DMS79 (cell line): ENCODE measurements at places on chromosomes 1 and 21.

DNA sequence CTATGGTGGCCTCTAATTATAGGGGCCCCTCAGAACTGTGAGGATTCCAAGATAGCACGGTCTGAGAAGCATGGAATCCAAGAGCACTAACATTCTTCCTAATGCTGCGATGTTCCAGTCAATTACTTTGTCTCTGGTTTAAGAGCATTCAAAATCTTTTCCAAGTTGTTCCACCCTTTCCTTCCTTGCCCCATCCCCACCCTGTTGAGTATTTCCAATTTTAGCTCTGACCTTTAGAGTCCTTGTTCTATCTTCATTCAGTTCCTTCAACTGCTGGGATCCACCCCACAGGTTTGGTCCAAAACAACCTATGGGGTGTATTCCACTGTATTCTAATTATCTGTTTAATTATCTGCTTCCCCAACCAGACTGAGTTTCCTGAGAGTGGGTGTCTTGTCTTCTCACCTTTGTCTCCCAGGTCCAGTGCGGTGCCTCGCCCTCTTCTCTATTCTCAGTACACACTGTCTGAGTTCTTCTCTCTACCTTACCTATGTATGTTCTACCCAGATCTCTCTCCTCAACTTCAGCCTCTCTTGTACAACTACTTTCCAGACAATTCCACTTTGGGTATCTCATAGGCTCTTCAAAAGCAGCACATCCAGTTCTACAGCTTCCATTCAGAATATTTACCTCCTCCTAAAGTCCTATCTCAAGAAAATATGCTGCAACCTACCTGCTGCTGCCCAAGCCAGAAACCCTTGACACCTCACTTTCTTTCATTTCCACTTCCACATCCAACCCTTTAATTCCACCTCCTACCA is 25.0 kb upstream of the BCL9 start:
- no peak for DNase-seq

DNA sequence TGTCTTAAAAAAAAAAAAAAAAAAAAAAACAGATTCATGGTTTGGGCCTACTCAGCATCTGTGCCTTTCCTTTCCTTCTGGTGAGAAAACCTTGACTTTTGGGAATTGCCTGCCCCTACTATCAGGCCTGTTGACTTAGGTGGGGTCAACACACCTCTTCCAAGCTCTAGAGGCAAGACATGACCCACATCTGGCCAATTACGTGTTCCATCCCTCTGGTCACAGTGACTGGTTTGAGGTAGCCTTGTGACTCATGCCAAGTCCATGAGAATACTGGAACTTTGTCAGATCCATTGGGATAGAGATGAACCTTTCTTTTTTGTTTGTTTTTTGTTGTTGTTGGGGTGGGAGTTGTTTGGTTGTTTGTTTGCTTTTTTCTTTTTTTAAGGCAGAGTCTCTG is 37.3 kb upstream of the KHDRBS1 start:
- DNase-seq, result no peak

- DNase-seq, result no peak
These were observed 148.4 kb downstream of the TLR5 start for GRCh38 chr1:222994511-222995235.

DNA sequence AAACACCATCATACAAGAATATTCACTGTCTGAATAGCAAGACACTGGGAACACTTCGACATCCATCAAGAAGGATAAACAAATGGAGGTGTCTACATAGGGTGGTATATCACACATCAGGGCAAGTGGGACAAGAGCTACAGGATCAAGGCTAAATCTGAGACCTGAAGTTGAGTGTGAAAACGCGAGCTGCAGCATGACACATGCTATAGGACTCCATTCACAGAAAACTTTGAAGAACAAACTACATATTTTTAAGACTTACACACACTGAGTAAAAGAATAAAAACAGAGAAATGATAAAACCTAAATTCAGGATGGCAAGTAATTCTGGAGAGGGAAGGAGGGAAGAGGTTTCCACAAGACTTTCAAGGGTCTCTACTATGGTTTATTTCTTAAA is 2.1 kb downstream of the TTC39A start:
- DNase-seq, result no peak

DNA sequence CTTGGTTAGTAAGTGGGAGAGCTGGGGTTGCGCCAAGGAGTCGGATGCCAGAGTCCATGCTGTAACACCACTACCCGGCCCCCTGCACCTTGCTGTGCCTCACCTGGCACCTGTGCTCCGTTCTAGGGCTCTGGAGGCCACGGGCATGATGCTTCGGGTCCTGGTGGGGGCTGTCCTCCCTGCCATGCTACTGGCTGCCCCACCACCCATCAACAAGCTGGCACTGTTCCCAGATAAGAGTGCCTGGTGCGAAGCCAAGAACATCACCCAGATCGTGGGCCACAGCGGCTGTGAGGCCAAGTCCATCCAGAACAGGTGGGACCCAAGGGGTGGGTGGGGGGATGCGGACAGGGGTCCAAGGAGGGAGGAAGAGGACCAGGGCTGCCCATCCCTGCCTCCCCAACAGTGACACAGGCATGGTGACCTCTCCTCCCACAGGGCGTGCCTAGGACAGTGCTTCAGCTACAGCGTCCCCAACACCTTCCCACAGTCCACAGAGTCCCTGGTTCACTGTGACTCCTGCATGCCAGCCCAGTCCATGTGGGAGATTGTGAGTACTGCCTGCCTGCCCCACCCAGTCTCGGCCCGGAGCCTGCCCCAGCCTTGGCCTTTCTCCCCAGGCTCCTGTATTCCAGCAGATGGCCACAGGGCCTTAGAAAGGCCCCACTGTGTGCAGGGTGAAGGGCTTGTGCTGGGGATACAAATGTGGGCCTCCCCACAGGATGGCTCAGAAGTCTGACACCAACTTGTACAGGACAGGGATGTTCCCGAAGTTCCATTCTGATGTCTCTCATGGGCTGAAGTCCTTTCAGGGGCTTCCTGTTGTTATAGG is 9.6 kb upstream of the HTR6 start:
- DNase-seq, result peak; percentile 79

DNA sequence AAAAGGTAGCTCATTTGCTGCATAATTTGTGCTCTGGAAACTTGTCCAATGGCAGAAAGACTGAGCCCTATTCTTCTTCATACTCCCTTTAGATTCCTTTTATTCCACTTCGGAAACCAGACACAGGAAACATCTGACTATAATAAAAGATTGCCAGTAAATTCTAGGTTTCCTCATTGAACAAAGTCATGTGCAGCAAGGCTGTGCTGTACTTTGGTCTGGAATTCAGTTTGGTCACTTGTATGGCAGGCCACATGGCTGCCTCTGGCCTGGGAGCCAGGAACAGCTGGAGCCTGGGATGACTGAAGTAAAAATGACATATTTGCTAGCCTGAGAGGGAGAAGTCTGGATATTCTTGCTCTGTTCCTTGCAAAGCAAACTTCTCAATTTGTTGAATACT is 79.6 kb downstream of the ST3GAL3 start:
- DNase-seq, result no peak

DNA sequence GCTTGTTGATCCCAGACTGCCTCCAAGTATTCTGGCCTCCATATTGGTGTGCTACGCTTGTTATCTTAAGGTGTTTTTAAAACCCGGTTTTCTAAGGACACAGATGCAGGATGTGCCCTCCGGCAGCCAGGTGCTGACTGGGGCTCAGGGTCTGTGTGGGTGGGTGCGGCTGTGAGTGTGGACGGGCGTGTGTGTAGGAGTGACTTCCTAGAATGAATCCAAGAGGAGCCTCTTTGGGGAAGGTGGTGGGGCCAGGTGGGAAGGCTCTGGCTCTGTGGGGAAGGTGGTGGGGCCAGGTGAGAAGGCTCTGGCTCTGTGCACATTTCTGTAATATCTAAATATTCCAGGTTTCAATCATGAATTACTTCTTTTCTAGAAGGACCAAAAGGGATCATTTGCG is 12.8 kb upstream of the TSPEAR start:
- DNase-seq, result no peak

DNA sequence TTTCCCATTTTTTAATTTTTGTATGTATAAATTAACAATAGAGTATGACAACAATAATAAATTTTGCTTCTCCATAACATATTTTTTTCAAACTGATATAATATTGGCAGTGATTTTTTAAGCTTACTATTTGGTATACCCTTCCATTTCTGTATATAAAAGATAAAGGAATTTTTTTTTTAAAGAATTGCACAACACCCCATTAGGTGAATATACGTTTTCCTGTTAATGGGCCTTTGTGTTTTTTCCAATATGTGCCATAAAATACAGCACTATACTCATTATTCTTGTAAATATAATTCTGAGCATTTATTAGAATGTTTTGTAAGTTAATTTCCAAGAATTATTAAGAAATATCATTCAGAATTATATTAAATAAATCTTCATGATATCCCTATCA is 515.2 kb upstream of the RGS18 start:
- DNase-seq, result no peak

DNA sequence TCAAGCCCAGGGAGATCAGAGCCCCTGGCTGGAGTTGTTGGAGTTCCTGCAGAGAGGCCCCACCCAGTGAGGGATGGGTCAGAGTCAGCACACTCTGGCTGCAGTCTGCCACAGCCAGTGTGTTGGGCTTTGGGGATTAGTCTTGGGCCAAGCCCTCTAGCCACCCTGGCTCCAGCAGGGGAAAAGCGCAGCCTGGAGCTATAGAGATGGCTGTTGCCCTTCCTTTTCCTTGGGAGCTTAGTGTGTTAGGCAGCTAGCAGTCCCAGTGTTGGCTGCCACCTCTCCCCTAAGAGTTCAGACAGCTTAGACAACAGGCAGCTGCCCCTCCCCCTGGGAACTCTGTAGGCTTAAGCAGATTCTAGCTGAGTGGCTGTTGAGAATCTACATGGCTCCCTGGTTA is 45.1 kb downstream of the DPT start:
- DNase-seq, result no peak

- DNase-seq, result no peak
These were observed 99.2 kb downstream of the TRIM11 start for GRCh38 chr1:228307218-228308023.

- no peak for DNase-seq
These were observed 23.5 kb upstream of the VAMP3 start for GRCh38 chr1:7747605-7748004.

DNA sequence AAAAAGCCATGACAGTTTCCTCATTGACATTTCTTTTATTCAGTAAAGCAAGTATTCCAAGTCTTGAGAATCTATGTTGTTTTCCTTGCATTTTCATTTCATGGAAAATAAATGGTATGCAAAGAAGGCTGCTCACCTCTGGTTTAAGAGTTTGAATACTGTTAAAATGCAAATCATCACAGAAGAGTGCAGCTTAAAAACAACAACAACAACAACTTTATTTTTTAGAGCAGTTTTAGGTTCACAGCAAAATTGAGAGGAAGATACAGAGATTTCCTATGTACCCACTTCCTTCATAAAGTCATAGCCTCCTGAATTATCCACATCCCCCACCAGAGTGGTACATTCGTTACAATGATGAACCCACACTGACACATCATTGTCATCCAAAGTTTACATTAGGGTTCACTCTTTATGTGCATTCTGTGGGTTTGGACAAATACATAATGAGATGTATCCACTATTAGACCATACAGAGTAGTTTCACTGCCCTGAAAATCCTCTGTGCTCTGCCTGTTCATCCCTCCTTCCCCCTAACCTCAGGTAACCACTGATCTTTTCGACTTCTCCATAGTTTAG is 39.2 kb downstream of the CD2 start:
- no peak for DNase-seq

DNA sequence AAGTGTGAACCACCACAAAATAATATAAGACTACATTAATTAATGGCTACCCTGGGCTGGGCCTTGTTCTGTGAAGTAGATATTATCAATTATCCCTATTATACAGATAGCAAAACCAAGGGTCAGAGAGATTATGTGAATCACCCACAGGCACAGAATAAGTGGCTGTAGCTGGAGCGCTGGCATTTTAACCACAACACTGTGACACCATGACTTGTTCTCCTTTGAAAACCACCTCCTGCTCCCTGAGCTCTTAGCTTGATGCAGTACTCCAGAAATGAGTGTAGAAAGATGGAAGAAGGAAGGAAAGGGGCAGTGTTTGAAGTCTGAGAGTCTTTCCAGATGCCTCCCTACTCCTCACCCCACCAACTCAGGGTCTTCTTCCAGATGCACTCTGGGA is 29.5 kb upstream of the JUN start:
- no peak for DNase-seq

DNA sequence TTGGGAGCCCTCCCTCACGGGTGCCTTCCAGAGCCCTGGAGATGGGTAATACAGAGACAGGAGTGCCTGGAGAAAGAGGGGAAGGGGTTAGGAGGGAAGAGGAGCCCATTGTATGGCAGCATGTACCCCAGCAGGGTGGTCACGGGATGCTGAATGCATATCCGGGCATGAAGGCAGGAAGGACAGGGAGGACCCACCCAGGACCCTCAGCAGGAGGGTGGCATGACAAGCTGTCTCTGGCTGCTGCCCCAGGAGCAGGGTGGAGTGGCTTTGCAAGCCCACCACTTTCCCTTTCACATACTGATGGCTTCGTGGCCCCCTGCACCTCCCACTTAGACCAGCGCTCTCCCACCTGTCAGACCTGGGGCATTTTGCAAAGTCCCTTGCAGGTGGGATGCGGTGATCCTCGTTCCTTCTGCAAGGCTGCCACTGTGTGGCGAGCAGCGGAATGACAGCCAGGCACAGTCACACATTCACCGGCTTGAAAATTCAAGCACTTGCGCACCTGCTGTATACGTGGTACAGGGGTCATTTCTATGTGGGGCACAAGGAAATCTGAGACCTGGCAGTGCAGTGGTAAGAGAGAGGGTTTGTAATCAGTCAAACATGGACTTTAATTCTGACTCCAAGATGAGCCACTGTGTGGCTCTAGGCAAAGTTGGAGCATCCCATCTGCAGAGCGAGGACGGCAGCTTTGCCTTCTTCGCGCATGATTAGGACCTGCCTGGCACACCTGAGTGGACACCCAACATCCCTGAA is 53.2 kb upstream of the TMEM51 start:
- peak; percentile 46 for DNase-seq

DNA sequence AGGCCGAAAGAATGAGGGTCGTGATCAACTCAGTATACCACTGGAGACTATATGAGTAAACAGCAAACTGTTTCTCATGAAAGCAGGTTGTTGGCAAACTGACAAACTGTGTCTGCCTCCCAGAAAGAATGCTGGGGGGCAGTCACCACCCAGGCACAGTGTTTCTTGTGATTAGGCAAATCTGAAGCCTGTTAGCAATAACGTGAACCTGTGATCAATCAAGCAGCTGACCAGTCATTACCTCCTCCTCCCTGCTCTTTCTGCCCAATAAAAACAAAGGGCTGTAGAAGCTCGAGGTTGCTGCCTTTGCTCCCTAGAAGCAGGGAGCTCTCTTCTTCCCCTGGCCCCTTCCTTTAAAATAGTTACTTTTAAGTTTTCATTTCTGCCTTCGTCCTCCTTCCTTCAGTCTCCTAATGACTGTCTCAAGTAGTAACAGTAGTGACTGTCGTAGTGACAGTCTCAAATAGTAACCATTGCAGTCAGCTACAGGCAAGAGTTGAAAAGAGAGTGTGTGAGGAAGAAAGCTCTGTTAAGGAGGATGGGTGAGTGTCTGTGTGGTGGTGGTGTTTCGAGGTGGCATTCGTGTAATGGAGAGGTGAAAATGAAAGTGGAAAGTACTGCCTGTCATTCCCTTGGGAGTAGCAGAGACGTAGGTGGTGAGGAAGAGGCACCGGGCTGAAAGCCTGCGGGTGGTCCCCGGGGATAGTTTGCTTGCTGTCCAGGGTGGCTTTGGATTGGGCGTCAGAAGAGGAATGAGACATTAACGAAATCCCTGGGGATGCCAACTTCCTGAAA is 14.5 kb downstream of the HHAT start:
- DNase-seq, result no peak

- no peak for DNase-seq
These were observed 56.1 kb downstream of the DNTTIP2 start for GRCh38 chr1:93822730-93823425.
